ENCODE measurements at places on chromosomes 4 and X.

GRCh38 chr4:148112231-148112982, 329.8 kb downstream of the NR3C2 start:
- DNase-seq: no peak

- no peak for DNase-seq
Measured at GRCh38 chr4:184190711-184191110, 27.0 kb downstream of the ENPP6 start.

GRCh38 chrX:130109429-130110378, 593 bp downstream of the ELF4 start:
- DNase-seq: no peak

- no peak for DNase-seq
Measured at GRCh38 chr4:148429206-148429605, 13.0 kb downstream of the NR3C2 start.

DNA sequence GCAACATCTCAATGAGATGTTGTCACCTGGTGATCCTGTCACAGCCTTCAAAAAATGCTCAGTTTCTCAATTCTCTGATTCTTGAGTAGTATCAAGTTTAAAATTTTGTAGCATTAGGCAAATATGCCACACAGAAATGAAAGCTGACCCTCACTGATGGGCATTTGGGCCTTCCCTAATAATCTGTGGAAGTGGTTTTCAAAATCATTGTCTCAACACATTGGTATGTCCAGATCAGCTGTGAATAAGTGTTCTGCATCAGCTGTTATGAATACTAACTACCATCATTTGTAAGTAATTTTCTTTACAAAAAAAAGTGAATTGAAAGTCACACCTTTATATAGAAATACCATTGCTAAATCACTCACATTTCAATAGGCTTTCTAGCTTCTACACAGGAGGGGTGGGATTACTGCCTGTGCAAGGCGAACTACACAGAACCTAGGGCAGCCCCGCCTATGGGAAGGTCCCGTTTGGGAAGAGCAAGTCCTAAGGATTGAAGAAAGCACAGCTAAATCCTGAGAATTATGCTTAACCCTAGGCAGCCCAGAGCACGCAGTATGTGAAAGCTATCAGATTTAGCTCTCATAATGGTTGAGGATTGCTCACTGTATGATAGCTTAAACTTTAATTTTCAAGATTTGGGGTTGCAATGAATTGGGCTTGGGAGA, 73.4 kb downstream of the GPC3 start:
- DNase-seq: no peak

DNA sequence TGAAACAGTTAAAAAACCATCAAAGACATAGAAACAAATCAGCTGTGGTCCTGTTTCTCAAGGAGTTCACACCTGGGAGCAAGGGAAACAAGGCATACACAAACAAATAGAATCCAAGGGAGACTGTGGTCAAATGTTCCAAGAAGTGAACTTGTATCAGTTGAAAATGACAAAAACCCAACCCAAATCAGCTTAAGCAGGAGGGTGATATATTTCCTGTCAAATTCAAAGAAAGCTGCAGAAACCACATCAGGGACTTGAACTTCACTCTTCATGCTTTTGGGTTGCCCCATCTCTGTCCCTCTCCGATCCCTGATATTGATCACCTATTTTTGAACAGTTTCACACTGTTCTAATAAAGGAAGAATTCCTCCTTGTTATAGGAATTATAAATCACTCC, 148.6 kb upstream of the FMR1 start:
- DNase-seq: no peak

GRCh38 chr4:88143504-88143903, 14.9 kb downstream of the ABCG2 start:
- no peak for DNase-seq

DNA sequence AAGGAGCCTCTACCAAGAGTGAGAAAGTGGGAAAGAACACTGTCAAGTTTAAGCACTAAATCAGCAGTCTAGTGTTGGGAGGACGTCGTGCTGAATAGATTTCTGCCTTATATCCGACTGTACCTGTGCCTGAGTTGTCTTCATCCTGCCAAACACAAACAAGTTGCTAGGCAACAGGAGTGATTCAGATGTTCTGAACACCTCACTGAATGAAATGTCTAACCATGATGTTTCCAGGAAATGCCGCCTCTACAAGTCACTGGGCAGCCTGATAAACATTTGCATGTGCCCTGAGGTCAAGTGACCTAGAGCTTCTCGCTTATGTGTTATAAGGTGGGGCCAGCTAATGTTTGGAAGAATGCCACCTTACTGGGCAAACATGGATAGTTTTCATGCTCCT, 37.9 kb downstream of the SGMS2 start:
- DNase-seq: no peak

- no peak for DNase-seq
Measured at GRCh38 chr4:83768146-83768545, 232.2 kb downstream of the GPAT3 start.

DNA sequence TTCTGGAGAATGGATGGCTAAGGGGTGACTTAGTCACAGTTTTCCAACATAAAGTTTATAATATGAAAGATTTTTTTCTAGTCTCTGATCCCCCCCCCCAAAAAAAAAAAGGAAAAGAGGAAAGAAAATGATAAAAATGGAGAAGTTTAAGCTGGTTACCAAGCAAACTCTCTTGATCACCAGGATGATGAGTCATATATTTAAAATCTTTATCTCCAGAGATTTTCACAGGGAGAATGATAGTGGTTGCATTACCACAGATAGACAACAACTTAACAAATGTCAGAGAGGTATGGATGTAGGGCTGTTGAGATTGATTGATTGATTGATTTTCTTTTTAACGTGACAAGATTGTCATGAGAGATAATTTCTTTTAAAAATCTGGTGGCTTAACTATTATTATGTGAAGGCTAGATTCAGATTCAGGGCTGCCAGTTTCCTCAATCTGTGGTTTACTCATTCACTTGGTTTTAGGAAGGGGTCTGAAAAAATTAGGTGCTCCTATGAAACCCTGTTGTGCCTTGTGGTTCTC, 13.3 kb upstream of the TEX13C start:
- no peak for DNase-seq
